Omental fat pad (tissue), 4 donors: ENCODE measurements at places on chromosomes 12 and 14. TPM values are rescaled to one million over a fixed set of nuclear protein-coding genes. Genes with fewer than 3 reads are reported as not detected.

- no peak for DNase-seq
Measured at GRCh38 chr14:64296561-64296960, 2.4 kb upstream of the ESR2 start.

DNA sequence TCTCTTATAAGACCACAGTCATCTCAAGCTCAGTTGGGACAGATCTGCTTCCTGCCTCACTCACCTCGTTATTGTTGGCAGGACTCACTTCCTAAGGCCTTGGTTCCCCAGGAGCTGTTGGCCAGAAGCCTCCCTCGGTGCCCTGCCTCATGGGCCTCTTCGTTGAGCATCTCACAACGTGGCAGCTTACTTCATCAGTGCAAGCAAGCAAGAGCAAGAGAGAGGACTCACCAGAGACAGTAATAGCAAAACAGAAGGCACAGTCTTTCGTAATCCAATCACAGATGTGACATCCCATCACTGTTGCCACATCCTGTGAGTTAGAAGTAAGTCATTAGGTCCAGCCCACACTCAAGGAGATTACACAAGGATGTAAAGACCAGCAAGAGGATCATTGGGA, 5.1 kb upstream of the NUMB start:
- peak; percentile 24 for DNase-seq

GRCh38 chr14:85527006-85527405, 2.9 kb upstream of the FLRT2 start:
- no peak for DNase-seq

- DNase-seq: no peak
Measured at GRCh38 chr14:50756300-50756699, 74.7 kb downstream of the NIN start.

DNA sequence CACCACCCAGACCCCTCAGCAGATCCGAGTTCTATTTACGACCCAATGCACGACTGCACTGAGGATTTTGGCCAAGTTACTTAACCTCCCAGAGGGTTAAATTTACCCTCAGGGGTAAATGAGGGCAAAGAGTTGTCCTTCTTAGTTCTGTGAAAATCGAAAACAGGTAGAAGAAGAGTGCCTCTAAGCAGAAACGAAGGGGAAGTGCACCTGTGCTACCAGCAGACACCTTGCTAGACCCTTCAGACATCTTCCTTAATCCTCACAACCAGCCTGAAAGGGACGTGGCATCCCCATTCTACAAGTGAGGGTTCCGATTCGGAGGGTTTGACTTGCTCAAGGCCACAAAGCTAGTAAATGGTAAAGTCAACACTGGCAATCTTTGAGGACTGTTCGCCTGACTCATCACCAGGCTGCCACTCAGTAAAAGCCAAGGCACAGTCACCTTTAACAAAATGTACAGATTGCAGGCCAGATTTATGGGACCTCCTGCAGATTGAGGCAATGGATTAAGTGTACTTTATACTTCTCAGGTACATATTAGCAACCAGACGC, 1.6 kb downstream of the GSG1 start:
- DNase-seq: no peak

GRCh38 chr12:23473071-23473470, 476.4 kb downstream of the SOX5 start:
- no peak for DNase-seq

- DNase-seq: no peak
Measured at GRCh38 chr14:20855652-20856291, 35.4 kb upstream of the RNASE3 start.

DNA sequence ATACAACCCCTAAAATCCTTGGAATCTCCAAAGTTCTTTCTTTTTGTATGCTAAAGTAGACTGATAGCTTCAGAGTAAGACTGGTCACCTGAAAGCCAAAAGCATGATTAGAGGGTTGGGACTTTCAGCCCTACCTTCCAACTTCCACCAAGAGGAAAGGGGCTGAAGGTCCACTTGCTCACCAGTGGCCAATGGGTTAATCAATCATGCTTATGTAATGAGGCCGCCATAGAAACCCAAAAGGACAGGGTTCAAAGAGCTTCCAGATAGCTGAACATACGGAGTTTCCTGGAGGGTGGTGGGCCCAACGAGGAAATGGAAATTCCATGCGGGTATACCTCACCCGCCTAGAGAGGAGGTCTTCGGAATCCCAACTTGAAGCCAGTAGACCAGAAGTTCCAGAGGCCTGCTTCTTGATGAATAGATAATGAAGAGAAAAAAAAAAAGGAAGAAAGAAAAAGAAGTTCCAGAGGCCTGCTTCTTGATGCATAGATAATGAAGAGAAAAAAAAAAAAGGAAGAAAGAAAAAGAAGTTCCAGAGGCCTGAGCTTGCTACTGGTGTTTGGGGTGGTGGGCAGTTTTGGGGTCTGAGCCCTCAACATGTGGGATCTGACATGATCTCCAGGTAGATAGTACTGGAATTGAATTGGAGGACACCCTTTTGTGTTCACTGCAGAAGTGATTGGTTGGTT, 11.2 kb upstream of the BTG1 start:
- no peak for DNase-seq

- no peak for DNase-seq
Measured at GRCh38 chr14:81710232-81710845, 176.7 kb upstream of the SEL1L start.

- DNase-seq: no peak
Measured at GRCh38 chr14:66509874-66510273, 1.9 kb downstream of the GPHN start.

DNA sequence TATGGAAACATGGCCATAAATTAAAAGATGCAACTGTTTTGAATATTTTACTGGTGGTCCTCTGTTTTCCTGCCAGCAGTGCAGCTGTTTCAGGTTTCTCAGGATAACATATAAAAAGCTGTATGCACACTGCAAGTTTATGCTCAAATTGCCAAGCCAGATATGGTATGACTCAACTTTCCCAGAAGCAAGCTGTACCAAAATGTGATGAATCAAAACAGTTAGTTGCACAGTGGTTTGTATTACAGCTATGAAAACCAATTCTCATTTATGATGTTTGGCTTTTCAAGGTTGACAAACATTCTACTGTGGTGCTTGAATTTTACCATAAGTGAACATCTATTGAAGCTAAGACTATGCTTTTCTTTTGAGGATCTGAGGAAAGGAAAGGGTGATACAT, 15.5 kb downstream of the TRMT5 start:
- DNase-seq: no peak

- no peak for DNase-seq
Measured at GRCh38 chr14:33486332-33486890, 464.5 kb downstream of the EGLN3 start.

Gene GLS2
- total RNA-seq: 2.6 TPM

GRCh38 chr12:113610698-113611097, 139.0 kb upstream of the LHX5 start:
- no peak for DNase-seq

Gene DENR
- 22.0 TPM for total RNA-seq

DNA sequence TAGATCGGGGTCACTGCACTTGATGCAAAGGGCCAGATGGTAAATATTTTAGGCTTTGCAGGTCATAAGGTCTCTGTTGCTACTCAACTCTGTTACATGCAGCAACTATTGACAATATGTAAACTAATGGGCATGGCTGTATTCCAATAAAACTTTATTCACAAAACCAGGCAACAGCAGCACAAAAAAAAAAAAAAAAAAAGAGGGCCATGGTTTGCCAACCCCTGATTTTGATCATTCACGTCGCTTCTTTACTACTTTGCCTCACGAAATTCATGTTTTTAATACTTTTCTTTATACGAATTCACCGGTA, 152.9 kb downstream of the RBM19 start:
- DNase-seq: no peak

DNA sequence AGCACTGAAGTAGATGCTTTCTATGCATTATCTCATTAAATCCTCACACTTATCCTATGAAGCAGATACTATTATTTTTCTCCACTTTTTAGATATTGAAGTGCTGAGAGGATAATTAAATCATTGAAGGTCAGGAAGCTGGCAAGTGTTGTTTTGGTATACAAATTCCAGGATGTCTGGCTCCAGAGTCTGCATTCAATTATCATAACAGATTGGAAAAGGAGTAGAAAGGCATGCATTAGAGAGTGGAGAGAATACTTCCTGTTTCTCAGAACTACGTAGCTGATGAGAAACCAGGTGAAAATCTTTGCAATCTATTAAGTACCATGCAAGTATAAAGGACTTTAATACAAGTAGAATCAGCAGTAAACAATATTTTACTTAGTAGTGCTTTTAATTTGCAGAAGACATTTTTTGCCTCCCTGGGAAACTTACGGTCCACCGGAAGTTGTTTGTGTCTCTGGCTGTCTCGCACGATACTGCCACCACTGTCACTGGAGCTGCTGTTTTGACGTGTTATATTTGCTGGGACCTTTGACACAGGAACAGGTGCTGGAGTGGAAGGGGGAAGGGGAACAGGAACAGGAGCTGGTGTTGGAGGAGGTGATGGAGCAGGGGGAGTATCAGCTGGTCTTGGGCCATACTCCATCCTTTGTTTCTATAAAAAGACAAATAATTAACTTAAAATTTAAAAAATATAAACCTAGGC, 158.0 kb downstream of the EPS8 start:
- no peak for DNase-seq

GRCh38 chr12:113359133-113359938, 949 bp downstream of the PLBD2 start:
- DNase-seq: no peak

DNA sequence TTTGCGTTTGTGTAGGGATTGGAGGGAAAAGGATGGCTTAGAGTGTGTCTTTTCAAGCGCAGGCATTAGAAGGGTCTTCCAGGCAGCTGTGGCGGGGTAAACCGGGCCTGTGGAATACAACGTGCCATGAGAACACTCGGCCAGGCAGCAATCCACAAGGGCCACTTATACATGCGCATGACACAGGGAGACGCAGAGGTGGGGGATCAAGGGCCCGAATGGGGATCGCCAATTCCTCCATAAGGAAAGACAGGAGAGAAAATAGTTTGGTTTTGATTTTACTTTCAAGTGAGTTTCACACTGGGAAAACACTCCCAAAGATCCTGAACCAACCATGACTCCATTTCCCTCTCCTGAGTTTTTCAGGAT, 71.6 kb downstream of the SPRING1 start:
- DNase-seq: no peak

- no peak for DNase-seq
Measured at GRCh38 chr12:58254463-58255100, 313.2 kb downstream of the ATP23 start.

GRCh38 chr12:94571556-94571955, 78.8 kb downstream of the TMCC3 start:
- no peak for DNase-seq

DNA sequence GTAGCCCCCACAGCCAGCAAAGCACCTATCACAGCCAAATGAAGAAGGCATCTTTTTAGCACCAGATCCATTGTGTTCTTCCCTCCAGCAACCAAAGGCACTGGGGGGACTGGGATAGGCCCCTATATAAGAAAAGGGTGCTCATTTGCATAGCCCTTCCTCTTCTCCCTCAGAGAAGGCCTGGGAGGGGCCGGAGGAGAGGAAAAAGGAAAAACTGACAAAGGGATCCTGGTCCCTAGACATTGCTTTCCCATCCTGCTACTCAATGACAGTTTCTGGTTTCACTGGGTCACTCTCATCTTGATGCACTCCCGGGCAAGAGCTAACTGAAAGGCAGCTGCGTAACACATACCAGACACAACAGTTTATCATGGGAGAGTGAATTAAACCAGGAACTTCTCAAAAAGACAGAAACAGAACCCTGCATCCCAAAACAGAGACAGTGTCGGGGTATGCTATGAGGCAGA, at the start of gene PMEL:
Gene PMEL, minus strand, starts transcription at position 102 of the 467 bp plus-strand sequence. Its CDS starts 31 bp downstream, at position 71.
- DNase-seq: no peak

DNA sequence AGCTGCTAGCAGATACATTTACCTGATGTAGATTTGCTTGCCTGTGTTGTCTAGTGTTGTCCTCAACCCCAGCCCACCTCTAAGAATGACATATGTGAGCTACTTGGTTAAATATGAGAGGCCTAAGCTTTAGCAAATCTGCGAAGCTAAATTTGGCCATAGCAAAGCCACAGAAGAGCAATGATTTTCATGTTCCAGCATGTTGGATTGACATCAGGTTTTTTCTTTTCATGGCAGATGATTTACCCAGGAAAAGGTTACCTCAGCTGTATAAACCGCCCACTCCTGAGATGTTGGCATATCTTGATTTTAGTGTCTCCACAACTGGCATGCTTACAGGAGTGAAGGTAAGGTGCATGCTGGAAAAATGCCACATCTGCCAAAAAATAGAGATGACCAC, 36.4 kb upstream of the ATF1 start:
- DNase-seq: no peak

GRCh38 chr14:69027242-69027913, 48.3 kb upstream of the ACTN1 start:
- DNase-seq: no peak

DNA sequence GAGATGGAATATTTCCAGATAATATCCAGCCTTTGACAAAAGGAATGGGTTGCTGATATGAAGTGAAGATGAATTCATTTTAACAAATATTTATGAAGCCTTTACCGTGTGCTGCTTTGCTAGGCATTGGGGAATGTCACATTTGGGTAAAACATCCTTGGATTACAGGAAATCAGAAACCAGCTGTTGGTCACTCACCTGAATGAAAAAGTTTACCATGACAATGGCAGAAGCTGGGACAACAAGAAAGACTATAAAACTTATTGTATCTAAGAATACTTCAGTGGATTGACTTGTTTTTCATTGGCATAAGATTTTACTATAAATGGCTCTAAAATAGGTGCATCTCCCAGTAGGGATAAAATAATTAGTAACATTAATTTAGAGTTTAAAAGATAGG, 19.7 kb downstream of the PPP4R4 start:
- no peak for DNase-seq

GRCh38 chr14:74964787-74965485, 9.5 kb upstream of the PGF start:
- DNase-seq: no peak

DNA sequence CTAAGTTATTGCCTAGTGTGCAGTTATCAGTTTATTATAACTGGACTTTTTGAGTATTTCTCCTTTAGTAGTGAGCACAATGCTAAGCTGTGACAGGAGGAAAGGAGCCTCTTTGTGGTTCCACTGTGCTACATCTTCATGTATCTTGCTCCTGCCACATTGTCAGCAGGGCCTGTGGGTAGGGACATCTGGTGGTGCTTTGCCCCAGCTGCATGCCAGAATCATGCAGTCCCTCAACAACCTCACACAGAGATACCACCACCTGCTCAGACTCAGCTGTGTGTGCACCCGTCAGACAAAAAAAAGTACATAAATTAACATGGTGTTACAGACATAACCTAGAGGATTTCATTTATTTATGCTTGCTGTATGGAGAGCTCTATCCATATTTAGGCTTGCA, 51.1 kb downstream of the MIS18BP1 start:
- DNase-seq: no peak

Gene CCDC38
- not detected for total RNA-seq
